Iris pigment epithelial cell (primary cell): ENCODE measurements at places on chromosomes 7 and 10.

DNA sequence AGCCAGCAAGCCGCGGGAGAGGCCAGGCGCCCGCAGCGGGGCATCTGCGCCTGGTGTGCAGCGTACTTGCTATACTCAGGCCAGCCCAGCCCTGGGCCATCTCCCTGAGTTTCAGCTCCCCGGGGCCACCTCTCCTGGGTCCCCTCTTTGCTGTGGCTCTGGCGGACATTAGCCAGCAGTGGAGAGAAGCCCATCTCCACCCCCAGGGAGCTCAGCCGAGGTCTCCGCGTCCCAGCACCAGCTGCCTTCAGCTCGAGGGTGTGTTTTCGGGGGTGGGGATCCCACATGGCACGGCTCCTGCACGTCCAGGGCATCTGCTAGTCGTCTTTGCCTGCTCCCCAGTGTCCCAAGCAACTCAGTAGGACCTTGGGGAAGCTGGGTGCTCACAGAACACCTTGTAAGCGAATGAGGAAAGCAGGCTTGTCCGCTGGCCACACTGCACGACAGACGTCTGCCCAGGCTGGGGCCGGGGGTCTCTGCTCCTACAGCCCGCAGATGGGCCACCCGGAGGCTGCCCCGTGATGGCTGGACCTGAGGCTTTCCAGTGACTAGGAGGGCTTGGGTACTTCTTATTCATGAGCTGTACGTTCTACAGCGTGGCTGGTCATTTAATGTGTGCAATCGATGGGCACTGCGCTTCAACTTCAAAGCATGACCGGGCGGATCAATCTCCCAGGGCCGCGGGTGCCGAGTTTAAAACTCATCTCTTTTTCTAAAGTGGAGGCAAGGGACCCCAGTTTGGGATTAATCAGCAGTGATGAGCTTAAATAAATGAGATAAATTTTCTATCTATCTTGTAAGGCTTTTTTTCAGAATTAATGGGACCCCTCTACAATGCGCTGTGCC is 455.7 kb downstream of the DNAJB6 start:
- no peak for DNase-seq

- peak; percentile 12 for DNase-seq
Observed at GRCh38 chr7:54664235-54665228, 94.5 kb downstream of the SEC61G start.

- no peak for DNase-seq
Observed at GRCh38 chr10:107022600-107023354, 141.7 kb downstream of the SORCS1 start.

GRCh38 chr7:99806839-99807478 is 20.9 kb upstream of the CYP3A43 start:
- no peak for DNase-seq

DNA sequence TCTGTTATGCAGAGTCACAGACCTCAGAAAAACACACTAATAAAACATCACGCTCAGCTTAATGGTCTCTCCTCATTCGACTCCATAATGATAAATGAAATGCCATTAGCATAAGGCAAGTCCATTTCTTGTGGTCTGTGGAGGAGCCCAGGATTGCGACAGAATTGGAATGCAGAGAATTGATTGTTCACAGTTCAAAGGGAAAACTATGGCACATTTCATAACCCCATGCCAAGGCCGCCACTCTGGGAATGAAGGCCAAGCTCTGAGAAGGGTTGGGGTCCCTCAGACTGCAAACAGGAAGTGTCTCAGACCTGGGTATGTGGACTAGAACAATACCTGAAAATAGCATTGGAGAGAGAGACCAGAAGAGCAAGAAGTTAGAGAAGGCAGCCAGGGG is 398.9 kb downstream of the ADRA2A start:
- DNase-seq = peak; percentile 0

DNA sequence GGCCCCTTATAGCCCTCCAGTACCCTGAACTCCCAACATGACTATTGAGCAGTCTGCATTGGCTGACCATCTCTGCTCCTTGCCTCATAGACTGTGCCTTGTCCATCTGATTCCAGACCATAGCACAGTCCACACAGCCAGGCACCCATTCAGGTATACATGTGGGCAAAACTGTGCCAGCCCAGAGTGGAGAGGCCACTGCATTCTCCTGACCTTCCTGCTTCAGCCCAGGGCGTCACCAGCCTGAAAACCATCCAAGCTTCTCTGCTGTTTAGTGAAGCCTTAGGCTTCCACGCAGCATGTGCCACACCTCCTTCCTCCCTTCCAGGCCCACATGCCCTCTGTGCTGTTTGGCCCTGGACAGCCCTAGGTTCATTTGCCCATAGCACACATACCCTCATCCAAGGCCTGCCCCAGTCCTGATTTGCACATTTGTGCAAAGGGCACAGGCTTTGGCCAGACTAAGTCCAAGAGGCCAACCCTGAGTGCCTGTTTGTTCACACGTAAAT is 10.5 kb downstream of the DDX56 start:
- no peak for DNase-seq

GRCh38 chr7:1345796-1346755 is 113.2 kb downstream of the MICALL2 start:
- DNase-seq = no peak

GRCh38 chr7:93228302-93228701 is 2.0 kb upstream of the HEPACAM2 start:
- DNase-seq = peak; percentile 55

DNA sequence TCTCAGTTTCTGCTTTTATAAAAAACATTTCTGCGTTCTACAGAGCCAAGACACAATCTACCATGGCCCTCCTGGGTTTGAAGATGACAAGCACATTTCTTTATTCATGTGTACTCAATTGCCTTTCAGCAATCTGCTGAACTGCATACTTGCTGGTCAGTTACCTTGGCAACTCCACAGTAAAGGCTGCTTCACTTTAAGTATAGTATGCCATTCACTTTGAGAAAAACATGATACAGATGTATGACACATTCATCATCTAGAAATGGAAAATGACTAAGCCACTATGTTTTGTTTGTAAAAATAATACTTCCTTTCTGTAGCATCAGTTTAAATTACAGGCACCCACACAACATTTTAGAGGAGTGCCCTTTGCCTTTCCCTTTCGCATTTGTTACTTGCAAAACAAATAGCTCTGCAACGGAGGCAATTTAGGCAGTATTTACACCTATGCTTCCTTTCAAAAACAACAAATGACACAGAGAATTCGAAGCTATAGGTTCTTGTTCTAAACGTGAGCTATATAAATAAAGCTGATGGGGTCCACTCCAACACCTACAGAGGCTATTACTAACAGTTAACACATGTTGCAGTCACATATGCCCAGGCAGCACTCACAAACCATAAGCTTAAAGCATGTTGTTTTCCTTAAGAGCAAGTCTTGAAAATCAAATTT is 23.5 kb downstream of the SGCE start:
- peak; percentile 95 for DNase-seq

DNA sequence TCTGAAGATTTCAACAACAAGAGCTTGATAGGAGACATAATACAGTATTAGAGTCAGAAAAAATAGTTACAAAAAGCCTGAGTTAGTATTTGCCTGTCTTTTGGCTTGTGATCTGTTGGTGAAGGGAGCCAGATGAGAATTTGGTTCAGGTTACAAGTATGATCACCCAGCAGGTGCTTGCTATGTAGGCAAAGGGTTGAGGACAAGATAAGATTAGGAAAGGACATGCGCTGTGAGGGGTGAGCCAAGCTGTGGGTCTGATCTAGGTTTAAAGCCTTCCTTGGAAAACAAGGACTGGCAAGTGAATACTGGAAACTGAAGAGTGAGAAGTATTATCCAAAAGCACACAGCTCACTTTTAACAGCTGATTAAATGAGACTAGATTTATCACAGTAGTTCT is 28.7 kb upstream of the CD36 start:
- no peak for DNase-seq

DNA sequence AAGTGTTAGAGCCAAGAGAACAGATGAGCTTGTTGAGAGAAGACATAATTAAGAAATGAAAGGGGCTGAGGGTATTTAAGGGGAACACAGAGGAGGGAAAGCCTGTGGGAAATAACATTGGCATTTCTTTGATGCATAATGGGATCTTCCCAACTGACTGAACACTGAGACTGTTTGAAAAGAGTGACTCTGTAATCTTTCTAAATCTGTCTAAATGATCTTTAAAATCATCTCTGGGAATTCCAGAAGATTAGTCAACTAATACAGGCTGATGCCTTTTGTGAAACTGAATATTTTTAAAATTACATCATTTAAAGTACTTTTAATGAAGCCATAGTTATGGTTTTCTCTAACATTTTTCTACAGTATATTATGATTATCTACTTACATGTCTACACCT is 17.4 kb upstream of the SLC35G1 start:
- no peak for DNase-seq

DNA sequence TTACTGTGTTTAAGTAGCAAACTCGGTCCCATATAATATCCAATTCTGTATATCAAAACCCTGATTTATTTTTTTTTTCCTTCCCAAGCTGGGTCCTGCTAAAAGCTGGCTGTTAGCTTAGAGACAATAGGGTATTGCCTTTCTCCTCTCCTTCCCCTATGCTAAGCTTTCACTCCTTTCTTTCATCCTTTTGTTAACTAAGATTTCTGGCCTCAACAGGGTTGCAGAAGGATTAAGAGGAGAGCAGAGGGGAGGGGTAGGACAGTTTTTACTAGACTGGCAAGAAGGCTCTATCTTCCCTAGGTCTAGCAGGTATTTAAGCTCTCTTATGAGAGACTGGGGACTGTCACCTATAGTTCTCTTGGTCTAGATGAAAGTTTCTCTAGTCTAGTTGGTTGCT is 229.2 kb downstream of the KCND2 start:
- no peak for DNase-seq

- no peak for DNase-seq
Observed at GRCh38 chr7:30829471-30829870, 58.3 kb downstream of the MINDY4 start.

DNA sequence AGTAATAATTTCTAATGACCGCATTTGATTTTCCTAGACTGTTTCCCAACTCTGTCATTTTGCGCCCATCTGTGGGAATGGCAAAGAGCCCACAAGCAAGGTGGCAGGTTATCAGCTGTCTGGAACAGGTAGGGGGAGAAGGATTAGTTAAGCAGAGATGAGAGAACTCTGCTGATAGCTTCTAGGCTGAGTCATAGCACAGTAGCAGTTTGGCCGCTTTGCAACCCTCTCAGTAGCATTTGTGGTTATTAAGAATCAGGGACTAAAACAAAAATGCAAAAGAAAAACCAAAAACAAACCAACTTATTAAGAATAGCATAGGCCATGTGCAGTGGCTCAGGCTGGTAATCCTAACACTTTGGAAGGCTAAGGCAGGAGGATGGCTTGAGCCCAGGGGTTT is 602.7 kb upstream of the SORCS1 start:
- no peak for DNase-seq

- peak; percentile 99 for DNase-seq
Observed at GRCh38 chr7:48084727-48085432, 4.2 kb upstream of the UPP1 start.

DNA sequence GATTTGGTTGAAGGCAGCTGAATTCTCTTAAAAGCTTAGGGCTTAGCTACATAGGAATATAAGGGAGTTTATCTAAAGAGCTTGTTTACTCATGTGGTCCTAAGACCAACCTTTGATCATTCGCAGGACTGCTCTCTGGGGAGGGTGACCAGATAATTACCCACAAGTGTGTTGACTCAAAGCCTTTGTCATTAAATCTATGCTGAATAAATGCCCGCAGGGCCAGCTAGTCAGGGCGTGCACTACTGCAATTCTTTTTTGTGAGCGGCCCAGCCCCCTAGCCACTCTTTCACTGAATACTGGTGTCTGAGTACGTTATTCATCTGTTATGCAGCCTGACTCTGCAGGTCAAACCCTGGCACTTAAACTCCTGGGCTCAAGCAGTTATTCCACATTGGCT is 69.6 kb downstream of the AKAP9 start:
- no peak for DNase-seq

GRCh38 chr7:69708857-69709256 is 110.6 kb downstream of the AUTS2 start:
- DNase-seq = peak; percentile 15

DNA sequence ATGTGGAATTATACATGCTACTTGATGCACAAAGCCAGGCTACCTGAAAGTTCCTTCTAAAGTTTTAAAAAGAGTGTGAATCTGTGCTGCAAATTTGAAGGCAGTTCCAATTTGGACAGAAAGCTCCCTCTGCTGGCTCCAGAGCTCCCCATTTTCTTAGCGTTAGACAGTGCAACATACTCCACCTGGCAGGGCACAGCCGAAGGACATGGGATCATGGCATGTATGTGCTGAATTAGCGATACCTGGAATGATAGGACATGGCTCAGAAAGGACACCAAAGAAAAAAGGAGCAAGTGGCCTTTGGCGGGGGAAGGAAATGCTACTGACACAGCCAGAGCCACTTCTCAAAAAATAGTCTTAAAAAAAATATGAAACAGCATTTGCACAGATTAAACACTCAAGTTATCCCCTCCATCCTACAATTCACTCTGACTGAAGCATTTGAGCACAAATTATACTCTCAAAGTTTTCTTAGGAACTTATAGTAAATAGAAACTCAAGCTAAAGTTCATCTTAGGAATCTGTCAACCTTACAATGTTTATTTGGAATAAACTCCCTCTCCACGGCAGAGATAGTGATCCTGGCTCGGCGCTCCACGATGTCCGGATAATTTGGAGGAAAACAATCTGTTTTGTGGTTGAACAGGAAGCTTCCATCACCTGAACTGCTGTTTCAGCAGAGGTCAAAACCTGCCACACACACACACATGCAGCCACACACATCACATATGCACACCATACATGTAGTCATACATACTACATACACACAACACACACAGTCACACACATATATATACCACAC is 80.0 kb downstream of the C7orf25 start:
- DNase-seq = peak; percentile 59

DNA sequence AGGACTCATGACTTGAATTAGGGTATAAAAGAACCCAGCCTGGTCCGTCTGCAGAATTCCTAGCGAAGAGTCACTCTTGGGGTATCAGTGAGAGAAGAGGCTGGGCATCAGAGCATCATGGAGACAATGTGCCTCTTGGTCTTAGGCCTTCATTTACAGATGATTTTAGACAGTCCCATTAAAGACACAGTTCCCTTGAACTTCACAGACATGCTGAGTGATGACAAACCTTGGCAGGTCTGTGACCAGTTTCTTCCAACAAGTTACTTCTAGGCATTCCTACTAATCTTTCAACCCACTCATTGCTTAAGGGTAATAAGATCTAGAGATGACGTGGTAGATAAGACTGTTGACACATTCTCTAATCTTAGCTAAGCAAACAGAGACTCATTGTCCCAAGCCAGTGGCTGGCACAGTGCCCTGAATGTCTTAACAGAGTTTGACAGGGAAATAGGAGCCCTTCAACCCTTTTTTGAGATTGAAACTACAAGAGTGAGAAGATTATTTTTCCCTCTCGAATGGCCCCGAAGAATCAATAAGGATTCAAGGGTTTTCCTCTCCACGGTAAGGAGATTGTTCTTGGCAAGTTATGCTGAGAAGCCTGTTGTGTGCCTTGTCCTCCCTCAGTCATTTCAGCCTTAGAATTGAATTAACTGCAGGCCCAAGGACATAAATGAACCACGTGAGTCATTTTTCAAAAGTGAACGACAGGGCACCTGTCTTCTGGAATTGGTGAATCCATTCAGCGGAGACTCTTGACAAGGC is 281.1 kb downstream of the CCDC3 start:
- peak; percentile 96 for DNase-seq
